ENCODE measurements at places on chromosomes 12 and 14.

DNA sequence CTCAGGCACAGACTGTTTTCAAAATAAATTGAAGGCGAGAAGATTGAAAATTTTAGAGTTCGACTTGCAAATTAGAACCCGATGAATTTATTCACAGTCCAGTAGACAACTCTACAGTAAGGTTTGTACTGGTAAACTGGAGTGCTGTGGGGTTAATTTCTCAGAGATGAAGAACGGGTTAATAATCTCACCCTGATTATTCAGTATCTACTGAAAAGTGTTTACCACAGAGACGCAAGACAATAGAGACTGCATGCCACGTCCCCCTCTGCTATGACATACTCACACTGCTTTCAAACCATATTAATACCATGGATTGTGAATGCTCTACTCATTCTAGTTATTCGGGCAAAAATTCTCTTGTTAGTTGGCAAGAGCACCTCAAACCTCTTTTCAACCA, 36.1 kb downstream of the CFL2 start:
- no peak for DNase-seq

DNA sequence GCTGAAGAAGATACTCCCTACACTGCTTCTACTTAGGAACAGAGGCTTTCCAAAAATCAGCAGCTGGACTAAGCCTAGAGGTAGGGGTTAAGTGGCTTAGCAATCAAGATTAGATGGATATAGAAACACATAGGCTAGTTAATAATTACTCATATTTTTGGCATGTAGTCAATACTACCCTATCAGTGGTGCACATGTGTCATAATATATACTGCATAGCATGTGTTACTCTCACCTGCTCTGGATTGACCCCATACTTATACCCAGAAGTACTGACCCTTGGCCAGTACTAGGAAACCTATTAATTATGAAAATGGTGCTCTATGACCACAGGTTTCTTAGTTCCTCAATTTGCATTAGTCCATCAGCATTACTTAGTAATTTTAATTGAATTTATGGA, 528.4 kb upstream of the LMO3 start:
- DNase-seq: no peak

- peak; percentile 66 for DNase-seq
Measured at GRCh38 chr12:46702581-46703344, 123.0 kb downstream of the SLC38A4 start.

DNA sequence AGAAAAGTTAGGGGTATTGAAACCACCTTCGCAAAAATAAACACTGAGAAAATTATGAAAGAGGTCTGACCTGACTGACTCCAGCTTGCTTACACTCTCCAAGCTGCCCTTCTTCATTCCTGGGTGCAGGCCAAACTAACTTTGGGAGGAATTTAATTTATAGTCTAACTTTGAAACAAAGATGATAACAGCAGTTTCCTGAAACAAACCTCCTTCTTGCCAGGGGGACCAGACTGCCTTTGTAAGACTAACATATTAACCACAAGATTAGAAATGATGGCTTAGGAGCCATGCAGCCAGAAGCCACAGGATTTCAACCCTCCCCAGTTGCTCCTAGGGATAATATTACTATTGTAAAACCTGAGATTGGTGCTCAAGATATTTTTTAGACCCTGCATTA, 13.8 kb upstream of the EEA1 start:
- no peak for DNase-seq

DNA sequence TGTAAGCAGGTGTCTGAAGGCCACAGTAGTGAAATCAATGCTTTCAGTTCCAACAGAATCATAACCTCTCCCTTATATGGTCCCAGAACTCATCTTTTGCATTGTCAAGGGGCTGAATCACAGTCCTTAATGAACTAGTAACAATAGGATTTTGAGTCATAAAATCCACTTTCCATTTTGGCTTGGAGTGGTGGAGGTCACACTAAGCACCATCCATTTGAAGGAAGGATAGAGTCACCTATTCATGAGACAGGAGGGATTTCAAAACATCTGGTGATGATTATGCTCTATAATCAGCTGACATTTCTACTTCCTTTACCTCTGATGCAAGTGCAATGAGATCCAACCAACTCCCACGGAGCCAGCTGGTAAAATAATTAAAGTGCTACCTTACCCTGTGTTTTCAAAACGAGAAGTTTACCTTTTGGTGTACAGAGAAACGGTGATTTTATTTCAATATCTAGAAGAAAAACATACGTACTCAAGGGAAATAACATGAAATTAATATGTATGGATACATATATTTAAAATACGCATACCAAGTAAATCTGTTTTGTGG, 59.1 kb downstream of the TMEM132D start:
- no peak for DNase-seq

DNA sequence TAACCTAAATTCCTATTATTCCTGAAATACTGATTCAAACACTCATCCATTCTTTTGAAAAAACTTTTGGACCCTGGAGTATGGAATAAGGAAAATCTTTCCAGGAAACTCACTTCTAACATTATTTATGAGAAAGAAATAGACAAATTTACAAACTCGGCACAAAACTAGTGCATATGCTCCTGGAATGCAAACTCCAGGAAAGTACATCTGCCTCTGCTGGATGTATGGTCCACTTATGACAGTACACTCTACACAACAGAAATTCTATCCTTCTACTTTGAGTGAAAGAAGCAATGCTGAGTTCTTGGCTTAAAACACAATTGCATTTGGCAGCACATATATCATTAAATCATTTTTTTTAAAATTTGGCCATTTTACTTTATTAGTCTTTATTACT, 700.5 kb upstream of the STXBP6 start:
- DNase-seq: no peak
